Neuronal stem cell (in vitro differentiated cells): ENCODE measurements at places on chromosomes 1 and 21.

- no peaks in the 10 kb centered on the region for H3K36me3 ChIP-seq
- no peak overlapping the region for H3K27ac ChIP-seq
- H3K4me3 ChIP-seq = no peak overlapping the region
These were observed 100.6 kb upstream of the KCNJ15 start for GRCh38 chr21:38156200-38156599.

DNA sequence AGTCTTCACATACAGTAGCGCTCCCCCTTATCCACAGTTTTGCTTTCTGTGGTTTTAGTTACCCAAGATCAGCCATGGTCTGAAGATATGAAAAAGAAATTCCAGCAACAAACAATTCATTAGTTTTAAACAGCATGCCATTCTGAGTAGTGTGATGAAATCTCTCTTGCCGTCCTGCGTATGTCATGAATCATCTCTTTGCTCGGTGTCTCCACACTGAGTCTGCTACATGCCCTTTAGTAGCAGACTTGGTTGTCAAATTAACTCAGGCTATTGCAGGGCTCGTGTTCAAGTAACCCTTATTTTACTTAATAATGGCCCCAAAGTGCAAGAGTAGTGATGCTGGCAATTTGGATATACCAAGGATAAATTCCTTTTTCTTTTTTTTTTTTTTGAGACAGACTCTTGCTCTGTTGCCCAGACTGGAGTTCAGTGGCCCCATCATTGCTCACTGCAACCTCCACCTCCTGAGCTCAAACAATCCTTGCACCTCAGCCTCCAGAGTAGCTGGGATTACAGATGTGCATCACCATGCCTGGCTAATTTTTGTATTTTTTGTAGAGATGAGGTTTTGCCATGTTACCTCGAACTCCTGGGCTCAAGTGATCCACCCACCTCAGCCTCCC, 22.6 kb downstream of the PHACTR4 start:
- H3K4me1 ChIP-seq = no peaks in the 10 kb centered on the region
- H3K4me3 ChIP-seq = no peak overlapping the region
- H3K27ac ChIP-seq = no peak overlapping the region
- no peaks in the 10 kb centered on the region for H3K36me3 ChIP-seq
- no peak for DNase-seq
- H3K27me3 ChIP-seq = no peaks in the 10 kb centered on the region

DNA sequence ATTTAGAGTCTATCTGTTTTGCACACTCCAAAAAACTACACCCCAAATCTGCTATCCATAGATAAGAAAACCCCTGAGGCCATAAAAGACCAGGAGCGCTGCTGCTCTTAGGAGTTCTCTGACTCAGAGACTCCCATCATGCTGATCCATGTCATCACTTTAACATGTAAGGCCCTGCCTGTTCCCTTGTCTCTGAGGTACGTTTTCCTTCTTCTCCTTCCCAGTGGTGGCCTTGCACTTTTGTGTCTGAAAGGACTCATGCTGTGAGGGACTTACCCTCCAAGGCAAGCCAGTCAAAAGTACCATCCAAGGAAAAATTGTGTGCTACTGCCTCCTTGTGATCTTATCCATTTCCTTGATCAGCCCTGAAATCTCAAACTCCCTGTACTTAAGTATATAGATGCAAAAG, 427.4 kb upstream of the NCAM2 start:
- no peak overlapping the region for H3K4me3 ChIP-seq
- no peak overlapping the region for H3K27ac ChIP-seq
- H3K4me1 ChIP-seq = peaks cover 1% of the 10 kb centered on the region
- no peaks in the 10 kb centered on the region for H3K27me3 ChIP-seq
- no peaks in the 10 kb centered on the region for H3K36me3 ChIP-seq
- peak; percentile 55 for DNase-seq

DNA sequence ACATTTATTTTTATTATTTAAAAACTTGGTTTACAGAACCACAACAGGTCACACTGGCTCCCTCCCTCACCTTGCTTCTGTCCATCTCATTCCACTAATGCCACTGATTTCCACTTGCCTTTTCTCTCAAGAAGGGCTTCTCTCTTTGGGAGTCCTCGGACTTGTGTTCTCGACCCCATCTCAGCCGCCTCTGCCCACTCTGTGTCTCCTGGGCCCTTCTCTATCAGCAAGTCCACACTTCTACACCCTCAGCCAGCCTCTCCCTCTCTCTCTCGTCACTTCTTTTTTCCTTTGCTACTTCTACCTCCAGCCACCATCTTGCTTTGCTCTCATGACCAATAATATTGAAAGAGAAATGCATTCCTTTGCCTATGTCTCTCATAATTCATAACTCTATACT, 129.4 kb downstream of the HMGB4 start:
- no peaks in the 10 kb centered on the region for H3K4me1 ChIP-seq
- H3K4me3 ChIP-seq = no peak overlapping the region
- no peaks in the 10 kb centered on the region for H3K27me3 ChIP-seq
- DNase-seq = no peak
- no peak overlapping the region for H3K27ac ChIP-seq
- no peaks in the 10 kb centered on the region for H3K36me3 ChIP-seq

- no peaks in the 10 kb centered on the region for H3K27me3 ChIP-seq
- no peak overlapping the region for H3K27ac ChIP-seq
- no peaks in the 10 kb centered on the region for H3K36me3 ChIP-seq
- DNase-seq = no peak
- H3K4me1 ChIP-seq = no peaks in the 10 kb centered on the region
These were observed 177.8 kb upstream of the KAZN start for GRCh38 chr1:14420686-14421085.

DNA sequence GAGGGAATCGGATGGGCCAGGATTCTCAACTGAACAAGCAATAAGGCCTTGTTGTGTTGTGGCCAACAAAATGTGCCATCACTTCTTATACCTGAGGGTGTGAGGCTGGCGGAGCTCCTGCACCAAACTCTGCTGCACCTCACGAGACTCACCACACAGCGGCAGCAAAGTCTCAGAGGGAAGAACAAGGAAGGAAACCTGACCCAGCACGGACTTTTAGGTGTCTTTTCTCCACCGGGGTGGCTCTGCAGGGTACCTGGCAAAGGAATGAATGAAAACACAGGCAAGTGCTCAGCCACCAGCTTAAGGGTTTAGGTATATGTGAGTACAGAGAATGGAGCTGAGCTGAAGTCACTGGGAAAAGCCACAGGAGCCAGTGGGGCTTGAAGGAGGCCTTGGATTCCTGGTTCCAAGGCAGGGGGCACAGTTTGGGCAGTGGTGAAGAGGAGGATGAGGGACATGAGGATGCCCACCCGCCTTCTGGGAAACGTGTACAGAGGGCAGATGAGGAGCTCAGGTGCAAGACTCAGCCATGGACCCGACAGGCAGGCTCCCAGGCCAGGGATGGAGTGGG, 31.1 kb upstream of the HSD3B1 start:
- no peaks in the 10 kb centered on the region for H3K4me1 ChIP-seq
- H3K27ac ChIP-seq = no peak overlapping the region
- H3K4me3 ChIP-seq = no peak overlapping the region
- H3K27me3 ChIP-seq = peaks cover 10% of the 10 kb centered on the region
- peak; percentile 37 for DNase-seq
- H3K36me3 ChIP-seq = no peaks in the 10 kb centered on the region

- no peaks in the 10 kb centered on the region for H3K27me3 ChIP-seq
- H3K4me1 ChIP-seq = peaks cover 4% of the 10 kb centered on the region
- H3K27ac ChIP-seq = no peak overlapping the region
- no peak for DNase-seq
These were observed 4.4 kb downstream of the ACBD3 start for GRCh38 chr1:226181996-226182714.

- H3K4me3 ChIP-seq = no peak overlapping the region
- no peak for DNase-seq
- no peaks in the 10 kb centered on the region for H3K27me3 ChIP-seq
- no peaks in the 10 kb centered on the region for H3K36me3 ChIP-seq
- H3K27ac ChIP-seq = no peak overlapping the region
- H3K4me1 ChIP-seq = no peaks in the 10 kb centered on the region
These were observed 535.1 kb downstream of the DPYD start for GRCh38 chr1:97385536-97386277.

GRCh38 chr1:240619906-240620621, 8.1 kb upstream of the GREM2 start:
- H3K4me1 ChIP-seq = no peaks in the 10 kb centered on the region
- H3K27ac ChIP-seq = no peak overlapping the region
- DNase-seq = no peak
- H3K4me3 ChIP-seq = no peak overlapping the region

DNA sequence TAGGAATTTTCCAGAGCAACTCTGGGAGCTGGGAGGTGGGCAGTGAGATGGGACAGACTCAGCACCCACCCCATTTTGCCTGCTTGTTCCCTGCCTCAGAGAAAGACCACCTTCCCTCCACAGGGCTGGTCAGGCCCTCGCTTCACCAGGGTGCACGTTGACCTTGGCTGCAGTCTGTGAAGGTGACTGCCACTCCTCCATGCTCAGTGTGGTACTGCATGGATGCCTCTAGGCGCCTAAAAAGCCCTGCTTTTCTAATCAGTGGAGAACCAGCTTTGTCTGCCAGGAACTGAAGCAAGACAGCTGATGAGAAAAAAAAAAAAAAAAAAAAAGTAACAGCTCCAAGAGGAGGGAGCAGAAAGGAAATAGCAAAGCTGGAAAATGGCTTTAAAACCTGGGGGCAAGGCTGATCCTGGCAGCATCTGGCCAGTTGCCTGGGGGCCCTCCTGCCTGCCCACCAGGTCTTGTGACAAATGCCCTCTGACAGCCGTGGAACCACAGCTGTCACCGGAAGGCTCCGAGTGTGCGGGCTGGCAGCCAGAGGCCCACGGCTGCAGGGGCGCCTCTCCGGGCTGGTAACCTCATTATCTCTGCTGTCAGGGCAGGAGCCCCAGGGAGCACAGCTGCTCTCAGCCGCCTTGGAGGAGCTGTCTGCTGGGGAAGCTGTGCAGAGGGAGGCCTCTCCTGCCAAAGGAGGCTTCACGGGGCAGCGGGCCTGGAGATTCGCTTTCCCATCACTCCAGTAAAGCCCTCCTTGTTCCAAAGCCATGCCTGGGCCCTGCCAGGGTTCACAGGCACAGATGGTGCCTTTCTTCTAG, 13.7 kb downstream of the KIAA1614 start:
- peaks cover 50% of the 10 kb centered on the region for H3K4me1 ChIP-seq
- H3K4me3 ChIP-seq = no peak overlapping the region
- H3K36me3 ChIP-seq = peaks cover 4% of the 10 kb centered on the region
- H3K27ac ChIP-seq = peak overlapping the region; percentile 44

GRCh38 chr21:34939673-34940331, 109.3 kb downstream of the RUNX1 start:
- DNase-seq = no peak
- no peaks in the 10 kb centered on the region for H3K4me1 ChIP-seq
- H3K27ac ChIP-seq = no peak overlapping the region
- H3K4me3 ChIP-seq = no peak overlapping the region
- no peaks in the 10 kb centered on the region for H3K36me3 ChIP-seq
- H3K27me3 ChIP-seq = no peaks in the 10 kb centered on the region

DNA sequence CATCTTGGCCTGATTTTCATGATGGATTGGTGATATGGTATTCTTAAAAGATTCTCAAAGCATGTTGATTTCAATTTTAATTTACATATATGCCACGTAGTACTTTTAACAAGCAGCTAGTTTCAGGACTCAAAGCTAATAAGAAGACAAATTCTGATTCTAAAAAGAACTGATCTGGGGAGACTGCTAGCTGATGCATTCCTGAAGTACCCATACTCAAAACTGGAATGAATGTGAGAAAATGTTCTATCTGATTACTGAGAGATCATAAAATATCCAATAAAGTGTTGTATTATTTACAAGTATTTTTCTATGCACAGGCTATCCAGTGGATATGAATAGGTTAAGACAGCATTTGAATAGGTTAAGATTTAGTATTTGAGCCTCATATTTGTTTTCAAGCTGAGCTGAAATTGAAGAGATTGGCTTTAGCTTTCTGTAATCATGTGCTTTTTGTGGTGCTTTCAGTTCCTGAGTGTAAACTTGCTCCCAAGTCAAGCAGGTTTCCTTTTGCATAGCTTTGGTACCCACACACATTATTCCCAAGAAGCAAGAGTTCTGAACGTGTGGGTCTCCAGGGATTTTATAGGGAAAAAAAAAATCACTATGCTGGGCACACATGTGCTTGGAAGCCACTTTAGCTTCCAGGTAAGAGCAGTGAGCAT, 114.1 kb downstream of the VPS13D start:
- H3K36me3 ChIP-seq = peaks cover 7% of the 10 kb centered on the region
- H3K27me3 ChIP-seq = no peaks in the 10 kb centered on the region
- no peak for DNase-seq
- no peak overlapping the region for H3K27ac ChIP-seq

- H3K27me3 ChIP-seq = no peaks in the 10 kb centered on the region
- H3K4me3 ChIP-seq = no peak overlapping the region
- no peaks in the 10 kb centered on the region for H3K36me3 ChIP-seq
- H3K4me1 ChIP-seq = peaks cover 4% of the 10 kb centered on the region
- H3K27ac ChIP-seq = no peak overlapping the region
These were observed 97.8 kb upstream of the ADGRL2 start for GRCh38 chr1:81702903-81703302.

DNA sequence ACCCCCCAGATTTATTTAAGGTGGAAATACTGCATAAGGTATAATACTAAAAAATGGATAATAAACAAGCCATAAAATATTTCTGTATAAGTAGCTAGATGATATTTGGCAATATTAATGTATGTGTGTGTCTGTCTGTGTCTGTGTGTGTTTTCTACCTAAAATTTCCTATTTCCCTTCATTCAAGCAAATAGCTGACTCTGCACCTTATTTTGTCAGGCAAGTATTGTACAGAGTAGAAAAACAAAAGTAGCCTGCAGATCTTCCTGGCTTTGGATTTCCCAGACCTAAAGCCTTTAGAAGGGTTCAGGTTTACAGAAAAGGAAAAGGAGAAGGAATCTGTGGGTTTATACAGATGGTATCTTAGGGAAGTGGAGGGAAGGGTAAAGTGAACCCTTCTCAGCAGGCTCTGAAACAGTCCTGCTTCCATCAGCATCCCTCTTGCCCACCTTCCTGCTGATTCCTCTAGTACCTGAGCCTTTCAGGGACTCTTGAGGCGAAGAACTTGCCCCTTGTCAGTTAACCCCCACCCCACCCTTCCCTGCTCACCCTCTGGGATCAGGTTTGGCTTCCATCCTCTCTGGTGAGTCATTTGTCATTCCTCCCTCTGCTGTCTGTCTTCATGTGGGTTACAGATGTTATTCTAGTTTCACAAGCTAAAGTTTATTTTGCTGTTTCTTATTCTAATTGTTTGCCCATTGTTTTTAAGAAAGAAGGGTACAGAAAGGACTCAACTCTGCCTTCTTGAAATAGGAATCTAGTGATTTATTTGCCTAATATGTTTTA, 21.7 kb upstream of the RGS16 start:
- no peaks in the 10 kb centered on the region for H3K27me3 ChIP-seq
- H3K4me3 ChIP-seq = no peak overlapping the region
- H3K36me3 ChIP-seq = no peaks in the 10 kb centered on the region
- H3K27ac ChIP-seq = no peak overlapping the region

- H3K27me3 ChIP-seq = no peaks in the 10 kb centered on the region
- H3K4me1 ChIP-seq = no peaks in the 10 kb centered on the region
- DNase-seq = no peak
- H3K4me3 ChIP-seq = no peak overlapping the region
- H3K27ac ChIP-seq = no peak overlapping the region
- no peaks in the 10 kb centered on the region for H3K36me3 ChIP-seq
These were observed 36.5 kb downstream of the LRRIQ3 start for GRCh38 chr1:74161497-74161896.
